Activated T-cell treated with anti-CD3 and anti-CD28 coated beads, Interleukin-2, amount 50 U/mL, for 4 hours (primary cell): ENCODE measurements at places on chromosomes 5 and 9. TPM values are rescaled to one million over a fixed set of nuclear protein-coding genes. Genes with fewer than 3 reads are reported as not detected.

Gene FBLL1
- total RNA-seq: not detected

Gene GRIA1
- total RNA-seq: not detected

Gene LCN1
- total RNA-seq: not detected

Gene STXBP1
- 11.0 TPM for total RNA-seq

Gene ARID3C
- not detected for total RNA-seq

Gene MSX2
- total RNA-seq: 0.18 TPM

Gene PLPP7
- not detected for total RNA-seq

Gene BAAT
- 0.16 TPM for total RNA-seq

Gene IFNA13
- total RNA-seq: not detected

Gene GABRG2
- total RNA-seq: not detected

Gene SNCAIP
- total RNA-seq: not detected

Gene MCIDAS
- total RNA-seq: not detected

Gene RASA1
- total RNA-seq: 19.1 TPM

Gene LCNL1
- not detected for total RNA-seq

Gene SMC5
- 38.1 TPM for total RNA-seq

Gene SH3RF2
- total RNA-seq: 0.11 TPM

Gene OMD
- total RNA-seq: not detected

Gene ZNF79
- 13.6 TPM for total RNA-seq

Gene NRG2
- 0.16 TPM for total RNA-seq

Gene GMCL2
- not detected for total RNA-seq

Gene SLC6A19
- not detected for total RNA-seq

Gene SQSTM1
- 111 TPM for total RNA-seq

Gene C5orf52
- total RNA-seq: not detected

Gene TEK
- total RNA-seq: not detected

Gene RIC1
- total RNA-seq: 10.5 TPM

Gene CDK7
- total RNA-seq: 39.9 TPM

Gene OR1Q1
- not detected for total RNA-seq

Gene MYORG
- total RNA-seq: 0.87 TPM

Gene CD14
- total RNA-seq: 0.43 TPM

Gene FRMD3
- 0.40 TPM for total RNA-seq

Gene EIF4EBP3
- total RNA-seq: 9.4 TPM

Gene TAF1L
- 0.05 TPM for total RNA-seq

Gene SLC22A4
- 1.4 TPM for total RNA-seq

Gene OR2V2
- not detected for total RNA-seq

Gene NR5A1
- total RNA-seq: 0.15 TPM

Gene HEMGN
- total RNA-seq: 0.46 TPM

Gene RAB3C
- not detected for total RNA-seq

Gene PCDHGA10
- total RNA-seq: 0.25 TPM

Gene N4BP3
- total RNA-seq: 7.8 TPM

Gene ARHGEF39
- total RNA-seq: 1.2 TPM

Gene NAA35
- total RNA-seq: 24.1 TPM

Gene TAF11L12
- total RNA-seq: not detected

Gene CFAP90
- not detected for total RNA-seq

Gene GPR151
- total RNA-seq: not detected

Gene PNPLA7
- total RNA-seq: 1.9 TPM

Gene OGN
- total RNA-seq: not detected

Gene HMMR
- 2.5 TPM for total RNA-seq

Gene TMEM174
- not detected for total RNA-seq

Gene CNTFR
- 0.18 TPM for total RNA-seq

Gene TAS2R1
- total RNA-seq: not detected

Gene RIOK2
- total RNA-seq: 59.1 TPM

Gene POLE3
- total RNA-seq: 97.5 TPM

Gene TESK1
- 42.0 TPM for total RNA-seq

Gene PCDHA9
- total RNA-seq: not detected

Gene SPINK6
- not detected for total RNA-seq

Gene PDE8B
- not detected for total RNA-seq

Gene SPINK7
- not detected for total RNA-seq

Gene CSF1R
- total RNA-seq: 0.46 TPM
